ENCODE measurements at places on chromosomes 11 and 22. TPM values are rescaled to one million over a fixed set of nuclear protein-coding genes. Genes with fewer than 3 reads are reported as not detected.

GRCh38 chr11:13249992-13250391 is 27.6 kb upstream of the BMAL1 start:
- no peak for DNase-seq

DNA sequence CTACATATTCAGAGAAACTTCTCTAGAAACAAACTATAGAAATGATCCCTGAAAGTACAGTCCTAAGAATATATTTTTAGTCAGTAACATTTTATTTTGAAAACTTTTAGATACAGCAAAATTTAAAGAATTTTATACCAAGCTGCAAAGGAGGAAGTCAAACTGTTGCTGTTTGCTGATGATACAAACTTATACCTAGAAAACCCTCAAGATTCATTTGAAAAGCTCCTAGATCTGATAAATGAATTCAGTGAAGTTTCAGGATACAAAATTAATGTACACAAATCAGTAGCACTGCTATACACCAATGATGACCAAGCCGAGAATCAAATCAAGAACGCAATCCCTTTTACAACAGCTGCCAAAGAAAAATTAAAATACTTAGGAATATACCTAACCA is 10.1 kb downstream of the ZBTB44 start:
- no peak for DNase-seq

GRCh38 chr11:105929084-105929955 is 92.7 kb downstream of the MSANTD4 start:
- no peak for DNase-seq

DNA sequence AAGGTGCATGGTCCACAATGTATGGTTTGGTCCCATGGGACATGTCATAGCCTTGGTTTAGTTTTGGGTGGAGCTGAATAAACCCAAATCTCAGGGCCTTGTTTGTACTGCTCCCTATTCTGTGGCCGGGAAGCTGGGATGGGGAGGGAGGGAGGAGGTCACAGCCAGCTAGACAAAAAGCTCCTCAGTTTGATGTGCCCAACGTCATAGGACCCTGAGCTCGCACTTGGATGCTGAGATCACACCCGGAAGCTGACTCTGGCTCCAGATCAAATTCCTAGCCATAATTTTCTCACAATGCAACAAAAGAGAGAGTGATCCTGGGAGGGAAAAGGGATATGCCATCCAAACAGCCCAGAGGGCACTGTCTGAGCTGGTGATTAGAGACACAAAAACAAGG is 1.5 kb downstream of the HSPB2 start:
- no peak for DNase-seq

DNA sequence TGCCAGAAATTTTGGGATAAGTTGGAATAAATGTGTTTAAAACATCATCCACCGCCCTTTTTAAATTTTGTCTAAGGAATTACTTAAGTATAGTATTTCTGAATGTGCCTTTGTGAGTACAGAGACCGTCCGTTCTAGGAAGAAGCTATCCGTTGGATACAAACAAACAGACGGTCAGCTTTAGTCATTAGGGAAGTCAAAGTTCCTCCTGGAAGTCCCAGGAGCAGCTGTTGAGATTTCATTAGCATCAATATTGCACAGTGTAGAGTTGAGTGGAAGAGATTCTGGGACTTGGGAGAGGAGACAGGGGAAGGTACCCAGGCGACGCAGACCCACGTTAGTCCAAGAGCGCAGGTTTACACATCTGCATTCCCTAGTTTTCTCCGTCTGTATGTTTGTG is 15.7 kb upstream of the ADSL start:
- no peak for DNase-seq

GRCh38 chr11:12508151-12508751 is 130.9 kb downstream of the PARVA start:
- no peak for DNase-seq

Gene VPREB3
- total RNA-seq: not detected

Gene PATE4
- total RNA-seq: not detected

Measured in CD4-positive, alpha-beta memory T cell (primary cell).